Stimulated activated CD4-positive, alpha-beta T cell treated with anti-CD3 and anti-CD28 coated beads, Interleukin-1b, Interleukin-23, amount 100 ng/mL, for 1 hour (primary cell): ENCODE measurements at places on chromosomes 6 and 20.

DNA sequence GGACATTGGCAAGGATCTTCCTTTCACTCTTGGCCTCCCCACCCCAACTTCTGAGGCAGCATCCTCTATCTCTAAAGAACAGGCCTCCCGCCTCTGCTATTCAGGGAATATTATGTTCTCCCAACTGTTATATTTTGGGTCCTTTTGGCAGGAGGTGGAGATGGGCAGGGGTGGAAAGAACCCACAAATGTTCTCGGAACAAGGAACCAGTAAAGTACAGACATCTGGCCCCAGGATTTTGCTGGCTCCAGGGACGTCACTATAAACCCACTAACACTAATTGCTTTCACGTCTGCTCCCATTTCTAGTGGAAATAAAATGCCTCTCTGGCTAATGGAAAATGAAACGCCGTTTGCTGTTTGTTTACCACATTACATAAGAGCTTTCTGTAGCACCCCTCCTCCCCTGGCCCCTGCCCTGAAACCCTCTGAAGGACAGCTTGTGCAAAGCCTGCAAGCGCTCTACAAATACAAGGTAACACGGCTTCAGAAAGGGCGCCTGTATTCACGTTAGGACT is 77.7 kb upstream of the TBC1D7 start:
- DNase-seq, result no peak

DNA sequence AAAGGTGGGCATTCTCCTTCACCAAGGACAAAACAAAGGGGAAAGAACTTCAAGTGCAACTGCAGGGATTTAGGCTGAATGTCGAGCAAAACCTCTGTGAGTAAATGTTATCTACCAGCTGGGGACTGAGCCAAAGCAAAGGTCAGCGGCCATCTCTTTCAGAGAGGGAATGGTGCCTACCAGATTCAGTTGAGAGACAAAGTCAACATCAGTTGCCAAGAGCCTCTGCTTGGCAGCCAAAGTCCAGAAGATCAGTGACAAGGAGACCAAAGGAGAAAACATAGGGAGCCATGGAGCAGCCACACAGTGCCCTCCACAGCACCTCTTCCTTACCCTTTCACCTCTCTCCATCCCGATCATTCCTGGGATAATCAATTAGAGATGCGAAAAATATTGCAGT is 472.5 kb downstream of the KIF16B start:
- DNase-seq, result no peak

- no peak for DNase-seq
These were observed 16.8 kb upstream of the EEF1A1 start for GRCh38 chr6:73537677-73538076.

DNA sequence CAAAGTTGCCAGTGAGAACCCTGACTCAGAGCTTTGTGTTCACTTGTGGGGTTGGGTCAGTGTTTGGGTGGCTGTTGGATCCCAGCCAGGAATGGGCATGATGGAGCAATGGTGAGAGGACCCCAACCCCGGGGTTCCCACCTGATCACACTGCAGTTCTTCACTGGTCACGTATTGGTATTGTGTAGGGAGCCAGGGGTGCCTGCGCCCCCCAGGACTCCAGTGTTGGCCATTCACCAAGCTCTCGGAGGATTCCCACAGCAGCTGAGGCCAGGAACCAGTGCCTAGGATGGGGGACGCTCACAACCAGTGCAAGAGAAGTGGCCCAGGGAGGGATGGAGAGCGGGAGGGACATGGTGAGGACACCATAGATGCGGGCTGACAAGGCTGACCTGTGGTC is 207.2 kb downstream of the CDH4 start:
- no peak for DNase-seq

- DNase-seq, result no peak
These were observed 136.2 kb downstream of the ERMARD start for GRCh38 chr6:169887529-169888140.

DNA sequence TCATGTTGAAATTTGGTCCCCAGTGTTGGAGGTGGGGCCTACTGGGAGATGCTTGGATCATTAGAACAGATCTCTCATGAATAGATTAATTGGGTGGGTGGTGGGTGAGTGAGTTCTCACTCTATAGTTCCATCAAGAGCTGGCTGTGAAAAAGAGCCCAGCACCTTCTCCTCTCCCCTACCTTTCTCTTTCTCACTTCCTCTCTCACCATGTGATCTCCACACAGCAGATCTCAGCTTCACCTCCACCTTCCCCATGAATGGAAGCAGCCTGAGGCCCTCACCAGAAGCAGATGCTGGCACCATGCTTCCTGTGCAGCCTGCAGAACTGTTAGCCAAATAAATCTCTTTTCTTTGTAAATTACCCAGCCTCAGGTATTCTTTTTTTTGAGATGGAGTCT is 12.9 kb upstream of the GMNN start:
- no peak for DNase-seq

GRCh38 chr6:33217246-33217645 is 8.9 kb downstream of the RING1 start:
- DNase-seq, result no peak

DNA sequence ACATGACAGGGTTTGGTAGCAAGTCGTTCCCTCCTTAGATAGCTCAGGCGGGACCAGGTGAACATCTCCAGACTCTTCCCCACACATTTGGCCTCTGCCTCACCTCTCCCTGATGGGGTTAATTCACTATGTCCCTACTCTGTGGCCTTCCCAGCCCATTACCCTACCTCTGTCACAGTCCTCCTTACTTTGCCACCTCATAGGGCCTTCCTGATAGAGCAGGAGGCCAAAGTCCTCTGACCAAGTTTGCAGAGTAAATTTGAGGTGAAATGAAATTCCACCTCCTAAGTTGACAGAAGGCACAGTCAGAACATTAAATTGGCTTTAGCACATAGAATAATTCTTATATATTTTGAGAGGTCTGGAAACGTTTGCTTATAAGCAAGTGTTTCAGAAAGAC is 53.1 kb upstream of the ARMC2 start:
- DNase-seq, result no peak
